ENCODE measurements at places on chromosomes 6 and 20.

GRCh38 chr6:116667623-116668022, 943 bp downstream of the ZUP1 start:
- no peak for DNase-seq

DNA sequence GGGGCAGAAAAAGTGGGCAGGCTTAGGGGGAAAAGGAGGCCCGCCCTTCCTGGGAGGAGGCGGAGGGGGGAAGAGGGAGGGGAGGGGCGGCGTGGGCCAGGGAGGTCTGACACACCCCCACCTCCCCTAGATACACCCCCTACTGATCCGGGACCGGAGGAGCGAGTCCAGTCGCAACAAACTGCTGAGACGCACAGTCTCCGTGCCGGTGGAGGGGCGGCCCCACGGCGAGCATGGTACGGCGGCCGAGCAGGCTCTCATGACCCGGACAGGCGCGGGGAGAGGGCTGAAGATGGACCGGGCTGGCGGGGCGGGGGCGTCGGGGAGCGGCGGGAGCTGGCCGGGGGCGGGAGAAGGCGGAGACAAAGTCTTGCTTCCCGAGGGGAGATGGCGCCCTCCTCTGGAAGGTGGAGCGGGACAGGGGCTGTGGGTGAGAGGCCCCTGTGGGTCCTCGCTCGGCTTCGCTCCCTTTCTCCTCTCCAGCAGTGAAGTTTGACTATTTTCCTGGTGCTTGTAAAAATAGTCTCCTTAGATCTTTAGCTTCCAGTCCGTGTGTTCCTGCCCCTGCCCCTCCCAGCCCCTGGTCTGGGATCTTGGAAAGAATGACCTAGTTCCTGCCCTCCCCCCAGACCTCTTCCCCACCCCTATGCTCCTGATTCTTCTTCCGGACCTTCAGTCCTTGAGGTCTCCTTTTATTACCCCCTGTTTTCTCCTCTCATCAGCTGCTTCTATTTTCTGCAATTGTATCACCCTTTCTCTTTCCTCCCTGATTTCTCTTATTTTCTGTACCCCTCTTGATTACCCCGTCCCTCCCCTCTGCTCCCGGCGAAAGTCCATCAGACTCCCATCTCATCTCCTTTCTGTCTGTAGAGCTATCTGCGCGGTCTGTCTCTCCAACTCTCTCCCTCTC, 6.1 kb downstream of the SYNGAP1 start:
- peak; percentile 95 for DNase-seq

GRCh38 chr6:21354805-21355238, 238.7 kb upstream of the SOX4 start:
- no peak for DNase-seq

GRCh38 chr6:37258405-37259105, 611 bp upstream of the TMEM217 start:
- no peak for DNase-seq

DNA sequence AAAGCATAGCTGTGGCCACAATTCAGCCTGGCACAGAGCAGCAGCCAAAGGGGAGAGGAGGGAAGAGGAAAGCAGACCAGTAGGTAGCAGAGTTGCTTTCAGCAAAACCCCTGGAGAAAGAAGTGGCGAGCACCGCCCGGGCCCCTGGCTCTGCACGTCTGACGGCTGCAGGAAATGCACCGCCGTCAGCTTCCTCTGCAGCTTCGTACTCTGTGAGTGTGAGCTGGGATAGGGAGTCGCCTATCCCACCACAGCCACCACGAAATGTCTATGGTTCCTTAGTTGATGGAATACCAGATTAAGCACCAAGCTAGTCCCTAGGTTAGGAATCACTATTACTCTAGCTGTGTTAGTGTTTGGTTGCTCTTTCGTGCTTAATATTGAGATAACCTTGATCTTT, 79.9 kb upstream of the NAA20 start:
- DNase-seq: no peak

GRCh38 chr6:166987930-166988329, 11.3 kb upstream of the CEP43 start:
- no peak for DNase-seq

DNA sequence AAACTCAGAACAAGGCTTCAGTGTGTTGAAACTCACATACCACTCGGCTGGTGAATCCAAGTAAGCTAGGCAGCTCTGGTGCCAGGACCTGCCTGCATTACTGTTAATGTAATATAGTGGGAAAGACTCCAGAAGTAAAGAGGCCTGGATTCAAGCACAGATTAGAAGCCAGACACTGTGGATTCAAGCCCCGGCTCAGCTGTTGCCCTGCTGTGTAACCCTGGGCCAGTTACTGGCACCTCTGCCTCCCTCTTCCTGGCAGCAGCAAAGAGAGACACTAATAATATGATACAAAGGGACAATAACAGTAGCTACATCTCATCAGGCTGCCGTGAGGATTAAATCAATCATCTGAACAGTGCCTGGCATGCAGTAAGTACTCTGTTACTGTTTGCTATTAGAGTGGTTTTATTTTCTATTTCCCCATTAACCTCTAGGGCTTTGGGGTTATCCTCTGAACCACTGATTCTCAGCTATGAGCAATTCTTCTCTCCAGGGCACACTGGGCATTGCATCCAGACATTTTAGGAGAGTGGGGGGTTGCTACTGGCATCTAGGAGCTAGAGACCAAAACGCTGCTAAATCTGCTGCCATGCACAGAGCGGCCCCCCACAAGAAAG, 92.9 kb downstream of the ZMYND8 start:
- DNase-seq: no peak

DNA sequence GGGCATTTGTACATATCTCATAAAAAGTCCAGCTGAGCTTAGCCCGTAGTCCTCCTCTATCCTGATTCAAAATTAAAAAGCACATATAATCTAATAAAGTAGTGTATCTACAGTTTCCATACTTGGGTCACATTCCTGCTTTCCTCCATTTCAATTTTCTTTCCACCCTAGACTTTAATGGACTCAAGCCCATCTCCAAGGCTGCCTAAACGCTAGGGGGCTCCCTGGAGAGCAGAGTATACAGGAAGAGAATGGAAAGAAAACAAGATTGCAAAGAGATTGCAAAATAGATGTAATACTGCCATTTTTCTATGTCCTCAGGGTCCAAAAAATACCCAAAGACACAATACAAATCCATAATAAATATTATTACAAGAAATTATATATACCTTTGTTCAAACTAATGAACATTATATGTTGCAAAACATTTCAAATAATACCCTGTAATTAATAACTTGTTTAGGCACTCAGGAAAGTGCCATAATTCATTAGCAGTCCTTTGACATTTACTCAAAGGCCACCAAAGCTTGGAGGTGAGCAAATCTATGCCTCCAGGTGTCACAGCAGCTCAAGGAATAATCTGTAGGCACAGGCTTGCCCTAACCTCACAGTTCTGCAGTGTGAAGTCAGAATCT, 2.4 kb upstream of the MCM3 start:
- peak; percentile 55 for DNase-seq

DNA sequence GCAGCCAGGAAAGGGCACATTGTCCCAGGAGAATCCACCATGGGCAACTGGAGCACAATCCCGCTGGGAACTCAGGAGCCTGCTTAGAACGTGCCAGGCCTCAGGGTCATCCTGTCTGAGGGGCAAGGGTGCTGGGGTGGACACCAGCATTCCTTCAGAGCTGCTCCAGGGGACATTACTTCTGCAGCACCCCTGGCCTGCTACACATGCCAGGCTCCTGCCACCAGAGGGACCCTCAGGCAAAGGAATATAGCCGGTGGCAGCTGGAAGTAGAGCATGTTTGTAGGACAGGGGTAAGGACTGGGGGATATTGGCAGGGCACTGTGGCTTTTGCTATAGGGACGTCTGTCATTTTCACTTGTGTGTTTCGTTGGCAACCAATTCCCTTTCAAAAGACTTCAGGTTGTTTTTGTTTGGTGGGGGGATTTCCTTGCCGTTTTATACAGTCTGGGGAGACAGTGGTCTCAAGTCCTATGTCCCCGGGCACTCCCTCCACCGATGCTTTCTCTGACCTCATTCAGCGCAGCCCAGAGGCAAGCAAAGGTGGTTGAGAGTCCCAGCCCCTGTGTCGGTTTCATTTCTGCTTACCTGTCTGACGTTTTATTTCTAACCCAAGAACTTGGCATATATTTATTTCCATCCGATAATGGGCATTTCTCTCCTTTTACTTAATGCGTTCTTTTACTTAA, 130.8 kb downstream of the JPH2 start:
- peak; percentile 41 for DNase-seq

DNA sequence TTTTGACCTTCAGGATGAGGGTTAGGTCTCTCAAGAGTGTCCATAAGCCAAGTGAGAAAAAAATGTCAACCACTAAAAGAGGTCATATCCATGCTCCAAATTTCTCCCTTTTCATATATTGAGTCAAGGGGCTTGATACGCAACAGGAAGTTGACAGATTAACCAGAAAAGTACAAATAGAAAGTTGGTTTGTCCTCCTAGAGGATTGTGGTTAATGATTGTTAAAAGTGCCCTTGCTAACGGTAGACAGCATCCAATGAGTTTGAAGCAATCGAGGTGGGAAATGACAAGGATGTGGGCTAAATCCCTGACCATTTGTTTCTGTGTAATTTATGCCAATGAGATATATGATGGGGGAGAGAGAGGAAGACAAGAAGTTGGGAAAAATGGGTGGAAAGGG, 18.1 kb upstream of the HBS1L start:
- no peak for DNase-seq

- DNase-seq: no peak
Observed at GRCh38 chr6:130997061-130997753, 65.8 kb downstream of the EPB41L2 start.

GRCh38 chr6:132569170-132569569, 952 bp upstream of the TAAR6 start:
- DNase-seq: no peak

DNA sequence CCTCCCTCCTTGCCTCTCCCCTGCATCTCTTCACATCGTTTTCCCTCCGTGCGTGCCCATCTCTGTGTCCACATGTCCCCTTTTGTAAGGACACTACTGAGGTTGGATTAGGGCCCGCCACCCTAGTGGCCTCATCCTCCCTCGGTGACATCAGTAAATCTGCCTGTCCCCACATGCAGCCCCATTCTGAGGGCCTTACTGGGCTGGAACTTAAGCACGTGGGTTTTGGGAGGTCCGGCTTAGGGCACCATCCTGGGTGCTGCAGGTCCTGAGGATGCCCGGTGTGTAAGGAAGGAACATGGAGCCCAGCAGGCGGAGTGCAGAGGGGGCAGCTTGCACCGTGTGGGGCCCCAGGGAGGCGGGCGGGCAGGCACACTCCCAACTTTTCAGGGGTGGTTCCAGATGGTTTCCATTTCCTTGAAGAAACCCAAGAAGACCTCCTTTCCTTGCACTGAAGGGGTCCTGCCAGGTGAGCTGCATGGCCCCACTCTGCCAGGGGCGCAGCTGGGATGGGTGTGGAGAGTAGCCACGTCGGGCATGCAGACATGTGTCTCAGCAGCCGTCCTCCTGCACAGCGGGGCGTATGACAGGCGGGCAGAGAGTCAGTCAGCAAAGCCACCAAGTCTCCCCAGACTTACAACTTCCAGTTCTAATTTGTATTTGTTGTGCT, 329.9 kb downstream of the QKI start:
- no peak for DNase-seq

DNA sequence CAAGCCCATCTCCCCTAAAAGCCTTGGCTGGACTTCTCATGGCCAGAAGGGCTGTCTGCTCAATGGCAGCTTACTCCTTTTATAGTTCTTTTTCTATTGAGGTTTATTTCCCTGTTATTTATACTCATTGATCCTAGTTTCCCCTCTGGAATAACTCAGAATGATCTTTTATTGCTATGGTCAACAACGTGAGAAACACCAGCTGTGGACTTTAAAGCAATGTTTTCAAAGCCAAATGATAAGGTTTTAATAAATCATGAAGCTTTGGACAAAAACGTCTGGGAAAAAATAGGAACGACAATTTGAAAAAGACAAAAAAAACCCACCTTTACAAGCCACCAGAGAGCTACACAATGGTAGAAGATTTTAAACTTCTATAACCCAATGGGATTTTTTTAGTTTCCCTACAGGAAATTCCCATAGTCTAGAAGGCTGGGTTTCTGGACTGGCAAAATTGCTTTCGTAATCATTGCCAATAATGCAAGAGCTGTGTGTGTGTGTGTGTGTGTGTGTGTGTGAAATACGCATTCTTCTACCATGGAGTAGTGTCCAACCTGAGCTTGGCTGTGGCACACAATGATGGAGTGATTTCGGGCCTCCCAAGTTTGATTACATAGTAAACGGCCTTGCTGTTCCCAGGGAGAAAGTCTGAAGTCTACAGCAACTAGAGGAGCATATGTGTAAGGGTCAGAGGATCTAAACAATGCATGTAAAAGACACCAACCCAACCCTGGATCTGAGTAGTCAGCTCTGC, 396.0 kb downstream of the SYNE1 start:
- DNase-seq: no peak

GRCh38 chr6:56734335-56734734, 91.6 kb upstream of the DST start:
- DNase-seq: no peak

GRCh38 chr6:15472621-15473020, 190.2 kb downstream of the DTNBP1 start:
- no peak for DNase-seq

GRCh38 chr6:15252195-15252594, 6.3 kb downstream of the JARID2 start:
- DNase-seq: no peak

- DNase-seq: no peak
Observed at GRCh38 chr20:20079102-20079784, 26.9 kb downstream of the CFAP61 start.

DNA sequence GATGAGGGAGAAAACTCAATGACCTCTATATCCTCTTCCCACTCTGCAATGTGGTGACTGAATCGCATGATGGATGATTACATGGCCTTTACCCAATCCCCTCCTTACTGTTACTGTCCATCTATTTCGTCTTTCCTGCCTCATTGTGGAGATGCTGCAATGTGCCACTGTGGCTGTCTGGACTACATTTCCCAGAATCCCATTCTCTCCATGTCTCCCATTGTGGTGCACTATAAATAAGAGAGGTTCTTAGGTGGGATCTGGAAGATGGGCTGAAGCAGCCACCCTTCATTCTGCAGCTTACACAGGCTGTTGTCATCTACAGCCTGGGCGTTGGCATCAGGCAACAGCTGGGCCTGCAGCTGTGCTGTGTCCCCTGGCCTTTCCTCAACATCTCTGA, 233.6 kb downstream of the PRKN start:
- no peak for DNase-seq

- DNase-seq: peak; percentile 69
Observed at GRCh38 chr6:105781248-105781647, 304.9 kb upstream of the PRDM1 start.

GRCh38 chr6:88881451-88881850, 82.0 kb downstream of the RNGTT start:
- DNase-seq: no peak

DNA sequence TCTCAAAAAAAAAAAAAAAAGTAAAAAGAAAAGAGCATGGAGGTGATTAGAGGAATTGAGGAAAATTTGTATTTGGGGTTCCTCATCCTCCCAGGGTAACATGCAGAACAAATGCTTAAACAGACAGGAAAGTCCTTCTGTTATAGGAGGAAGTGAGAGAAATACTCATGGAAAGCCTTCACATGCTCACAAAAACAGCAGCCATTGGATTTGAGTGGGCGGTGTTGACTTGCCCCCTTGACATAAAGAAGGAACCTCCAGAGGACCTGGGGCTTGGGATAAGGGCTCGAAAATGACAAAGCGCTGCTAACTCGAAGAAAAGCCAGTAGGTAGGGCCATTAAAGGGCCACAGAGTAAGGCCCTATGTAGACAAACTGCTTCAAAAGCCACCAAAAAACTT, 17.5 kb upstream of the SAMHD1 start:
- DNase-seq: no peak

- DNase-seq: no peak
Observed at GRCh38 chr6:166415833-166416347, 33.1 kb upstream of the MPC1 start.
